Ovary (tissue), 10 donors: ENCODE measurements at places on chromosomes 13 and 19.

- DNase-seq: no peak
Observed at GRCh38 chr13:24627946-24628345, 52.3 kb upstream of the ATP12A start.

DNA sequence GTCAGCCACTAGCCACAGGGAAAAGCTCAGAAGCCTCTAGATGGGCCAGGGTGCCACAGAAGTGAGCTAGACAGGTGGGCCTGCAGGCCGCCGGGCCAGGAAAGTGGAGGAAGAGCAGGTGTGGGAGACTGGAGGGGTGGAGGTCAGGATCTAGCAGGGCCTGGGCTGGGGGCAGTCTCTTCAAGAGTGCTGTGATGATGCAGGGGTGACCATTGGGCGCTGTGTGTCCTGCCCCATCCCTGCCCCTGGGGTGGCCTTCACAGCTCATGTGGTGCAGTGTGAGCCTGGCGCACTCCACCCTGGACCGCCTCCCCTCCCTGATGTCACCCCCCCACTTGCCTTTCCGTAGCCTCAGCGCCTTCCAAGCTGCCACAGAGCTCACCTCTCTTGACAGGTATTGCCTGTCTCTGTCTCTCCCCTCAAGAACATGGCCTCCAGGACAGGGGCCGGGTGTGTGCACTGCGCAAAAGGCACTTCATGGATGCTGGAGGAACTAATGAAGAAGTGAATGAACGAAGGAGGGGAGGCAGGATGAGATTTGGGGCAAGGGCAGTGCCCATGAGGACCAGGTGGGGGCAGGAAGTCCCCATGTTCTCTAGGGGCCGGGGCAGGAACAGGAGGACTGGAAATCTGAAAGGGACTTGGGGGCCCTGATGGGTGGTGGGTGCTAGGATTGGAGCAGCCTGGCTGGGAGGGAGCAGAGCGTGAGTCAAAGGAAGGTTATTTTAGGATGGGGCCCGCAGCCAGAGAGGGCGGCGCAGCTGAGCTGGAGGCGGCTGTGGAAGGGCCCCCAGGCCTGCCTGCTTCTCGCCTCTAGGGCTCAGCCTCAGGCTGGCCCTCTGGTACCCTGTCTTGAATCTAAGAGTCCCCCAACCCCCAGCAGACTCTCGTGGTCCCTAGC lies 6.6 kb downstream of the SSBP4 start:
- DNase-seq: peak; percentile 59

GRCh38 chr19:41442473-41443355 lies at the start of gene ERICH4:
TSS of gene ERICH4 (plus strand) at chr19:41443156. CDS start at chr19:41443170, 14 bp downstream.
- no peak for DNase-seq

- DNase-seq: no peak
Observed at GRCh38 chr13:42495255-42495654, 78.7 kb upstream of the TNFSF11 start.

GRCh38 chr19:51690454-51691073 lies 2.6 kb upstream of the SPACA6 start:
- DNase-seq: peak; percentile 90

DNA sequence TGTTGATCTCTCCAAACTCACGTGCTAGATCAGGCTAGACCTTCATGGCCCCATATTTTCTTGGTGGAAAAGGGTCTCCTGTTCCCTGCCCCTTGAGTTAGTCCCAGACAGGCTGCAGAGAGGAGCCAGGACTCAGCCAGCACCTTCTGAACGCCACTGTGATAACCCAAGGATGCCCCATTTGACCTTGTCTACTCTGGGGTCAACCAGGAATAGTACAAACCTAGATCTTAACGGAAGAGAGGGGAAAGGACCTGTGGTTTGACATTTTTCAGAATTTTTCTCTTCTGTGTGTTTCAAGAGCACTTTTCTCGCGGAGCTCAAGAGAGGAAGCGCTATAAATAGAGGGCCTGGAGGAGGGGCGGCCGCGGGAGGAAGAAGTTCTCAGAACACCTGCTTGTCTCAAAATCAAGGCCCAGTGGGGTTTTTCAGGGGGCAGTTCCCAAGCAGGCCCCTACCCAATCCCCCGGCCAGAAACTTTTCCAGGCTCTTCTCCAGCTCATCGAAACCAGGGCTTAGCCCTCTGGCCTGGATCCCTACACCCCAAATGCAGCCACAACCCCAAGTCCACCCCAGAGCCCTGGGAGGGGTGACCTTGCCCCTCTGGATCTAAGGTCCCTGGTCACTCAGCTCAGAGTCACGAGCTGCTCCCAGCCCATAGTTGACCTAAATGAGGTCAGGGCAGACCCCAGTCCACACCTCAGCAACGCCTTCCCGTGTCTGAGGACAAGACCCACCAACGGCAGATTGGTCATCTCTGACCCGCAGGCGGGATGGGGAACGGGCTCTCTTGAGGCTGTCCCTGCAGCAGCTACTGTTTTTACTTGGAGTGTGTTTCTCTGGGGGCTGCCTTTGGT lies 75.6 kb upstream of the TM9SF2 start:
- DNase-seq: no peak

DNA sequence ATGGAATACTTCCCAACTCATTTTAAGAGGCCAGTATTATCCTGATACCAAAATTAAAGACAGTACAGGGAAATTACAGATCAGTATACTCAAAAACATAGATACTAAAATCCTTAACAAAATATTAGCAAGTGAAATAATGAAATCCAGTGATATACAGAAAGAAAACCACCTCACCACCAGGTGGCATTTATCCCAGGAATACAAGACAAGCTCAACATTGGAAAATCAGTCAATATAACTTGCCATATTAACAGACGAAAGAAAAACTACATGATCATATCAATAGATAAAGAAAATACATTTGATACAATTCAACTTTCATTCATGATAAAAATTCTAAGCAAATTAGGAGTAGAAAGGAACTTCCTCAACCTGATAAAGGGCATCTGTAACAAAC lies 6.7 kb upstream of the GNA15 start:
- no peak for DNase-seq

GRCh38 chr13:71752775-71753513 lies 114.1 kb downstream of the DACH1 start:
- no peak for DNase-seq
